ENCODE measurements at places on chromosomes 7 and 10.

GRCh38 chr7:113263749-113264148, 145.4 kb upstream of the SMIM30 start:
- DNase-seq = no peak

GRCh38 chr7:101804088-101804963, 13.1 kb upstream of the CUX1 start:
- DNase-seq = no peak

- DNase-seq = no peak
Measured at GRCh38 chr7:51340936-51341335, 24.3 kb upstream of the COBL start.

DNA sequence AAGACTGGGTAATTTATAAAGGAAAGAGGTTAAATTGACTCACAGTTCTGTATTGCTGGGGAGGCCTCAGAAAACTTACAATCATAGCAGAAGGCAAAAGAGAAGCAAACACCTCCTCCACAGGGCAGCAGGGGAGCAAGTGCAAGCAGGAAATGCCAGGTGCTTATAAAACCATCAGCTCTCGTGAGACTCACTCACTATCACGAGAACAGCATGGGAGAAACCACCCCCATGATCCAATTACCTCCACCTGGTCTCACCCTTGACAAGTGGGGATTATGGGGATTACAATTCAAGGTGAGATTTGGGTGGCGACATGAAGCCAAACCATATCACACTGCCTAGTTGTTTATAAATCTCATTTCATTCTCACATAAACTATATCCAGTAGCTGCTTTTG, 28.0 kb upstream of the CPN1 start:
- DNase-seq = no peak

DNA sequence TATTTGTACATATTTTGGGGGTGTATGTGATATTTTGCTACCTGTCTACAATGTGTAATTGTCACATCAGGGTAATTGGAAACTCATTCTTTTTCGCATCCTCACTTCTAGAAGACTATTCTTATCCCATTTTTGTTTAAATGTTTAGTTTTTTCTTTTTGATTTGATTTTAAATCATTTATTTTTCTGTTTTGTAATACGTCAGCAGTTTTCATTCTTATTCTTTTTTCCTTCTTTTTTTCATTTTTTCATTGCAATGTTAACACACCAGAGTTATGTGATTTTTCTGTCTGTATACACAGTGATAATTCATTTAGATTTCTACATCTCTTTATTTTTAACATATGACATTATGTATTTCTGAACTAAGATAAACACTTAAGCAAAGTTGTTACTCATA, 85.5 kb downstream of the SLC13A1 start:
- DNase-seq = no peak

GRCh38 chr7:29748286-29749099, 57.8 kb upstream of the WIPF3 start:
- peak; percentile 64 for DNase-seq

GRCh38 chr10:84005403-84005802, 133.9 kb upstream of the GHITM start:
- DNase-seq = no peak

DNA sequence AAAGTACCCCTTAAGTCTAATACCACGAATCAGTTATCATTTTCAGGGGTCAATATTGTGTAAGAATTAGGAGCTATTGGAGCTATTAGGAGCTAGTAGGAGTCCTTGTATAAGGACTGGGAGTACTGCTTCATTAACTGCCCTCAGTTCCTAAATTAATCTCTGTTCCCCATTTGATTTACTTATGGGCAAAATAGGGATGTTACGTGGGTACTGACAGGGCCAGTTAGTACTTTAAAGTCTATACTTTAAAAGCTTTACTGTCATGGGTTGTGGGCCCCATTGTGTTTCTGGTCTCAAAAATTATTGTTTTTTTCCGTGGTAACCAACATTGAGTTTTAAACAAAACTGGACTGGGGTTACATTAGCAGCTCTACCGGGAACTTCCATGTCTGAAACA, 60.3 kb downstream of the PRKAR2B start:
- DNase-seq = no peak

GRCh38 chr7:18400275-18400674, 95.3 kb upstream of the HDAC9 start:
- no peak for DNase-seq

GRCh38 chr7:19333706-19334105, 188.5 kb upstream of the FERD3L start:
- no peak for DNase-seq

GRCh38 chr7:150778014-150778737, 22.0 kb downstream of the TMEM176B start:
- DNase-seq = no peak

- DNase-seq = peak; percentile 52
Measured at GRCh38 chr7:36506820-36507219, 117.2 kb downstream of the ANLN start.

- DNase-seq = peak; percentile 93
Measured at GRCh38 chr7:80941208-80941758, 22.4 kb upstream of the SEMA3C start.

- no peak for DNase-seq
Measured at GRCh38 chr7:44060091-44060947, 5.0 kb downstream of the PGAM2 start.

GRCh38 chr10:121069061-121069850, 218.1 kb downstream of the WDR11 start:
- DNase-seq = no peak

DNA sequence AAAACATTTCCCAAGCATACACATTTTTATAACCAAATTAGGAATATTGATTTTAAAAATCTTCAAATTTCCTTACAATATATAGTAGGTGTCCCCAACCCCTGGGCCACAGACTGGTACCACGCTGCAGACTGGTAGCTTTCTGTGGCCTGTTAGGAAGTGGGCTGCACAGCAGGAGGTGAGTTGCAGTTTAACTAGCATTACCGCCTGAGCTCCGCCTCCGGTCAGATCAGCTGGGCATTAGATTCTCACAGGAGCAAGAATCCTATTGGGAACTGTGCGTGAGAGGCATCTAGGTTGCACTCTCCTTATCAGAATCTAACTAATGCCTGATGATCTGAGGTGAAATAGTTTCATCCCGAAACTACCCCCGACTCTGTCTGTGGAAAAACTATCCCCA, 62.1 kb downstream of the ZWINT start:
- DNase-seq = no peak

- DNase-seq = no peak
Measured at GRCh38 chr10:89909752-89910151, 208.4 kb downstream of the KIF20B start.

DNA sequence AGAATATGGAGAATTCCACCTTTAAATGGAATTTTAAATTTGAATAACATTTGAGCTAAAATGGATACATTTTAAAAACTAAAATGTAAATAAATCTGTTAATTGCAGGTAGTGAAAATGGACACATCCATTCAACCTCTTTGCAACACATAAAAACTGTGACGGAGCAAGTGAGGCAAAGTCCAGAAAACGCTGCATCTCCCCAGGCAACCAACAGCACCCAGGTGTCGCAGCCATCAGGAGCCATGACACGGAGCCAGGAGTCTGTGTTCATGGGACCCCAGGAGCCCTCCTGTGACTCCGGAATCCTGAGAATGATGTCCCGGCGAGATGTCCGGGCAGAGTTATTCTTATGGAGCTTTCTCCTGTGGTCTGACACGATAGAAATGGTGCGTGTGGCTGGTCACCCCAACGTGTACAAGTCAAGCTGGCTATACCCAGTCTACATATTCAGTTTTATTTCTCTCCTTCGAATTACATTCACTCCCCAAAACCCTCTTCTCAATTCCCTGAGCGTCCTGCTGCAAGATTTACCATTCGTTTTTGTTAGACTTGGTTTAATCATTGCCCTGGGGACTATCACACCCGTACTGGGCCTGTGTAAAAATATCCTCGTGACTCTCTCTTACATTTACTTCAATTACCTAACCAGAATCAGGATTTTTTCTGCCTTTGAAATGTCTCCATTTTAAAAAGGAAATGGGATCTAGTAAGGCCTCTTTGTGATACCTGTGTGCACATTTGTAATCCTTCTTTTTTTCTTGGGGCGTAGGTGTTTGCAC, 13.1 kb upstream of the MRC1 start:
- no peak for DNase-seq

DNA sequence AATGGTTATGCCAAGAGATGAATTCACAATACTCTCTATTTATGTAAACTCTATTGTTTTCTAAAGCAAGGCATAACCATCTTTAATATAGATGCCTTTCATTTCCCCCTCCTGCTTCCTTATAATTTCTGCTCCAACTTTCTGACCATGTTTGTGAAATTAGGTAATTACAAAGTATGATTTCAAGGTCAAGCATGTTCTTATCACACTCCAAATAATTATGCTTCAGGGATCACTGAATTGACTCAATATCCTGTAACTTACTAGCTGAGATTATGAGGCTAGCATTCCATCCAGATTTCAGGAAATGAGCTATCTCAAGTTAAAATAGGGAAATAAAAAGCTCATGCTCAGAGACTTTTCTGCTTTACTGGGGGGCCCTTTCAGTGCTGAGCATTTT, 655.9 kb upstream of the IGFBP3 start:
- peak; percentile 14 for DNase-seq

DNA sequence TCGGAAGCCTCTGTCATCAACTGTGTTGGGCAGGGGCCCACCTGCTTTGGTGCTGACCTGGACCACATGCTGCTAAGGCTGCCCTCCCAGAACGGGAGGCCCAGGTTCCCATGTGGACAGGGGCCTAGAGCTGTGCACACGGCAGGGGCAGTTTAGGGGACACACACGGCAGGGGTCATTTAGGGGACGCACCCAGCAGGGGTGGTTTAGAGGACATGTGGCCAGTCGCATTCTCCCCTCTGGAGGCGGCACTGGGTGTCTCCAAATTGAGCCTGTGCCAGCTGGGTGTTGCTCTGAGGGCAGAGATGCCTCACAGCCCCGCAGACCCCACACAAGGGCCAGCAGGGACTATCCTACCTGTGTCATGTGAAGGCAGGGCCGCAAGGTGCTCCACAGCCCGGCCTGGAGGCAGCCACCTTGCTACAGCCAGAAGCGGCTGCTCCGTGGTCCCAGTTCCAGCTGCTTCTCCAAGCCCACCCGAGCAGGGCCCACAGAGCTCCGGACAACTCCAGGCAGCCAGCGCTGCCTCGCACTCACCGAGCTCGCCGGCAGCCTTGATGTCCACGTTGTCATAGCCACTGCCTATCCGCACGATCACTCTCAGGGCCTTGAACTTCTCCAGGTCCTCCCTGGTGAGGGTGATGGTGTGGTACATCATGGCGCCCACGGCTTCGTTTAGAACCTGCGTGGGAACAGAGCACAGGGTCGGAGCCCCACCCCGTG, 60.7 kb downstream of the ZRANB1 start:
- DNase-seq = no peak

GRCh38 chr7:94908323-94909178, 1.2 kb downstream of the PPP1R9A start:
- peak; percentile 7 for DNase-seq

DNA sequence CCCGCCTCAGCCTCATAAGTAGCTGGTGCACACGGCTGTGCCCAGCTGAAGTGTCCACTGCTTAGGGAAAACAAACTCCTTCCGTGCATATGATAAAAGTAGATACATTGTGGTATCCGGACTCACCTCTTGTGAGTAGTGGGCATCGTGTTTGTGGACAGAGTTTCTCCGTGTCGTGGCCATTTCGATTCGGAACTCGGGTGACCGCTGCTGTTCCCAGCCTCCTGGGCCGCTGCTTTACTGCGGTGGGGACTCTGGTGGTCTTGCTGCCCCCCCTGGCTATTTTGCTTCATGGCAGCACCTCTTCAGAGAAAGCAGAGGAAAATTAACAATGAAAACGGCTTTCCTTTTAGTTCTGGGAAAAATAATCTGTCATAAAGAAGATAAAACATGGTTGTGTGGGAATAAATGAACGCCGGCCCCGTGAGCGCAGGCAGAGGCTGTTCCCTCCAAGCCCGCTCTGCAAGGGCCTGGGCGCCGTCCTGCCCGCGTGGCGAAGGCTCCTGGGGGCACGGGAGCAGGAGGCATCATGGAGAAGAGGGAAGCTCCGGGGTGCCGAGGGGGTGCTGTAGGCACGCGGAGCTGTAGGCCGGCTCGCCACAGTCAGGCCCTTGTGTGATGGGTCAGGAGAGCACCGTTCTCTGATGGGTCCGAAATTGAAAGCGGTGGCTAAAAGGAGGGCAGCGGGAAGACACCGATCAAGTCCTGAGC, 107.4 kb downstream of the ACTR3B start:
- DNase-seq = no peak

- DNase-seq = no peak
Measured at GRCh38 chr10:1573334-1573969, 163.9 kb downstream of the ADARB2 start.

DNA sequence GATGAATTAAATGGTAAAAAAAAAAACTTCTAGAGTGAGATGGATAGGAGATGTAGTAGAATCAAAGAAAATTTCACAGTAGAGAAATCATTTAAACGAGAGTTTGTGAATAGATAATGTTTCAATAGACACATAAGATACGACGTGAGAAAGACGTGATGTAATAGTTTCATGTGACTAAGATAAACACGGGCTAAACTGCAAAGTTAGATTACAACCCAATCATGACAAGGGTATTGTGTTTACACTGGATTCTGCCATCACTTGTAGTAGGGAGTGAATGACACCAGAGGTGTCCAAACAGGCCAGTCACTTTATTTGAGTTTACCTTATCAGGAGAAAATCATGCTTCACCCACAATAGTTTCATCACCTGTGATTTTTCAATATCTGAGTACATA, 21.6 kb downstream of the SEMA3D start:
- DNase-seq = no peak

DNA sequence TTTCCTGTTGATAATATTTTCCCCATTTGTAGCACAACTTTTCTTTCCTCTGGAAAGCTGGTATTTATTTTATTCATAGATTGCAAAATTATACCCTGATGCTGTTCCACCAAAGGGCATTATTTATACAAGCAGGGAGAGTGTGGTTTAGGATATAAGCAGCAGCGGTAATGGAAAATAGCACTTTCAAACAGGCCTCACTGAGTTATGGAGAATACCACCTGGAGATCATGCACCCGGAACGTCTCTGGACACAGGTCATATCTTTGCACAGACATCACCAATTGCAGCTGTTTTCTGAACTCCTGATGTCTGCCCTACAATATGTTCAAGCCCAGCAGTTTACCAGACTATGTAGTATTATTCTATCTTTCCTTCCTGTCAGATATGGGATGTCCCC, 2.0 kb upstream of the CALD1 start:
- no peak for DNase-seq

- no peak for DNase-seq
Measured at GRCh38 chr10:29224631-29225030, 64.2 kb upstream of the LYZL1 start.

GRCh38 chr7:18610331-18610948, 114.9 kb downstream of the HDAC9 start:
- DNase-seq = peak; percentile 46

DNA sequence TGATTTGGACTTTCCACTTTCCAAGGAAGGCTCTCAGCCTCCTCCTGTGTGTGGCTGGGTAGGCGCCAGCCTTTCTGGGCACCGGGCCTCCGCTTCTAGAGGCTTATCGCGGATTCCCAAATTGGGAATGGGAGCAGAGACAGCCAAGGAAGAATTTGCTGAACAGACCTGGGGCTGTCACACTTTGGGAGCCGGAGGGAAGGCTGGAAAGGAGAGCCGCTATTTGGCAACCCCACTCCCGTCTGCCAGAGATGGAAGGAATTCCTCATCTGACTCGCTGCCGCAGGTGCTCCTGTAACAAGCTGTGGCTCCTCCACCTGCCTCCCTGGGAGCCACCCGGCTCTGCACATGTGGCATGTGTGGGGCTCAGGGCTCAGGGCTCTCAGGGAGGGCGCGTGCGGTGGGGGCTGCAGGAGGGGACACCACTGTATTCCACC, 50.8 kb upstream of the ECHDC3 start:
- no peak for DNase-seq

Data from fibroblast of mammary gland (primary cell).